Kidney capillary endothelial cell (primary cell): ENCODE measurements at places on chromosomes 2 and 18.

GRCh38 chr2:200443916-200444315 is 66.0 kb downstream of the KCTD18 start:
- no peak for DNase-seq

DNA sequence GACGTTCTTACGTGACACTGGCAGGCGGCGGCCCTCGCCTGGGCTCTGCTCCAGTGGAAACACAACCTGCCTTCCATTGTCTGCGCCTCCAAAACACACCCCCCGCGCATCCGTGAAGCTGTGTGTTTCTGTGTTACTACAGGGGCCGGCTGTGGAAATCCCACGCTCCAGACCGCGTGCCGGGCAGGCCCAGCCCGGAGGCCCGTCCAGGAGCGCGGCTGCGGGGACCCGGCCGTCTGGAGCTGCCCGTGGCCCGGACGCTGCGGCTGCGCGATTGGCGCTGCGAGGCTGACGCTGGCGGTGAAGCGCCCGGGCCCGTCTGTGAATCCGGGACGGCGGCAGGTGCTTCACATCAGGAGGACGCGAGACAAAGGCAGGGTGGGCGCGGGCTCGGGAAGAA is 670.3 kb upstream of the SALL3 start:
- DNase-seq, result no peak

DNA sequence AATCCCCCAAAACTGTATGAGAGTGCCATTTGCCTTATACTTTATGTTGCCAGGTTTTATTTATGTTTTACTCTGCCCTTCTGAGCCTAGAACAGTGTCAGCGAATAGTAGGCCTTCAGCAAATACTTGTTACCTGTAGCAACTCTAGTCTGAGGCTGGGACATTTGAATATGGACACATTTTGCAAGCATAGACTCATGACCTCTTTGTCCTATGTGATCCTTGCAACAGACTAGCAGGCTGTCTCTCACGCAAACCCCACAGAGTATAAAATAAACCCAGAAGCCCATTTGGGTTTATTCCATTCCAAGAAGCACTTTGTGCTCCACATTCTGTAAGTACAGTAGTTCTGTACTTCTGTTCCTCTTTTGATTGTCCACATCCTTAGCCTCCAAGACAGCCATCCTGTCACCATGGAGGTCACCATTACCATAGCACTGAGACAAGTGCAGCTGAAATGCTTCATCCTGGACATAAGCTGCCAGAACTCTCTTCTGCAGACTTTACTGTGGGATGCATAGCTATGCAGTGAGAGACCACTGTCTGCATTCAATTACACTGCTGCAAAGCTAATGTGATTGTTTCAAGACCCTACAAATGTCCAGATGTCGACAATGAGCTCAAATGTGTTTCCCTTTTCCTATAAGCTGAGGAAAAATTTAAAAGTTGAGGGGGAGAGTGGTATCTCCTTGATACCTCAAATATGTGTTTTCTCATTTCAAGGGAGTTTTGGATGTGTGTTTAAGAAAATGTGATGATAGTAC is 425.7 kb downstream of the PID1 start:
- no peak for DNase-seq

- DNase-seq, result no peak
Measured at GRCh38 chr2:3430172-3430571, 50.7 kb downstream of the TRAPPC12 start.

DNA sequence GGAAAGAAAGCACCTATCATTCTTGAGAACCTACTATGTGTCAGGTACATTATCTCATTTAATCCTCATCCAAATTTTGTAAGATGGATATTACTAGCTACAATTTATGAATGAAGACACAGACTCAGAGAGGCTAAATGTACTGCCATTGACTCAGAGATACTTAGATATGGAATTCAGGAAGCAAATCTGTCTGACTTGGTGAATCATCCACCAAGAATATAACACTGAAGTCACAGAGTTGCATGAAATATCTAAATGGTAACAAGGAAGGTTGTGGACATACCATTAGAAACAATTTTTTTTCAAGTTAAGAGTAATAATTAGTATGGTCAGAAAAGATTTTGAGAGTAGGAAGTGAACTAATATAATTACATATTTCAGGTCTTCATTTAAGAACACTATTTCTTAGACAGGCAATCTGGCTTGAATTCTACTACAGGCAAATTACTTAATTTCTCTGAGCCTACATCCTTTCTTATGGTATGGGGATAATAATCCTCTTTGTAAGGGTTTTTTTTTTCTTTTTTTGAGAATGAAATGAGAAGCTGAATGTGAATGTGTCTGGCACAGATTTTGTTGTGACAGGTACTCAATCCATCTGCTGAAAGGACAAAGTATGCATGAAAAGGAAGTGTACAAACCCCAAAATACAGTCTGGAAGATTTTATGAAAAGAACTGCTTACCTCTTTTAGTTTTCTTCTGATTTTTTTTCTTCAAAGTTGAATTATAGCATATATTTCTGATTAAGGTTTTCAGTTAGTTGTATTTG is 14.8 kb upstream of the C2orf66 start:
- peak; percentile 86 for DNase-seq

- no peak for DNase-seq
Measured at GRCh38 chr2:41877114-41877678, 170.6 kb upstream of the PKDCC start.

- DNase-seq, result no peak
Measured at GRCh38 chr2:96869281-96869821, 529 bp downstream of the SEMA4C start.

DNA sequence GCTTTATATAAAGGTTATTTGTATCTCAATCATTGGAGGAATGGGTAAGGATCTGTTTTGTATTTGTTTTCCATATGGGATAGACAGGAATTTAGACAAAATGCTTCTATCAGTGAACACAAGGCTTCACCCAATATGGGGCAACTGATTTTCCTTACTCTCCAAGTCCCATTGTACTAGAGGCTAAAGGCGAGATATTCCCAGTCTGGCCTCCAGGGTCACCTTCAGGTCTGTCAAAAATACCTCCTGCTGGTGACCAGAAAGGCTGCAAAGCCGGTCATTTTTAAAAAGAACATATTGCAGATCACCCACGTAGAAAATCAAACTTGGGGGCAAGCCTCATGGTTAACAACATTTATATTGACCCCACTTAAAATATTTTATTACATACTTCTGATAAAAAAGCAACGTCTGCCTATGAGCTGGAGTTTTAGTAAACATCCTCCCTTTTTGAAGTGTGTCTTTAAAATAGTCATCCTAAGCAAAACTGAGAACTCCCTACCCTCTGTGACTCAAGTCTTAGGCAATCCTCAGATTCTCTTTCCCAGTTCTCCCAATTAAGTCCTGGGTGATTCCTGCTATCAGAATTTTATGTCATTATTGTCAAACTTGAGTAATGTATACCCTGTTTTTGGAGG is 276.6 kb downstream of the MREG start:
- DNase-seq, result no peak

GRCh38 chr18:70522183-70522680 is 233.4 kb downstream of the SOCS6 start:
- no peak for DNase-seq

GRCh38 chr2:76953733-76954347 is 568.3 kb downstream of the LRRTM4 start:
- DNase-seq, result peak; percentile 62

GRCh38 chr18:63859781-63860475 is 27.6 kb upstream of the SERPINB2 start:
- DNase-seq, result no peak

DNA sequence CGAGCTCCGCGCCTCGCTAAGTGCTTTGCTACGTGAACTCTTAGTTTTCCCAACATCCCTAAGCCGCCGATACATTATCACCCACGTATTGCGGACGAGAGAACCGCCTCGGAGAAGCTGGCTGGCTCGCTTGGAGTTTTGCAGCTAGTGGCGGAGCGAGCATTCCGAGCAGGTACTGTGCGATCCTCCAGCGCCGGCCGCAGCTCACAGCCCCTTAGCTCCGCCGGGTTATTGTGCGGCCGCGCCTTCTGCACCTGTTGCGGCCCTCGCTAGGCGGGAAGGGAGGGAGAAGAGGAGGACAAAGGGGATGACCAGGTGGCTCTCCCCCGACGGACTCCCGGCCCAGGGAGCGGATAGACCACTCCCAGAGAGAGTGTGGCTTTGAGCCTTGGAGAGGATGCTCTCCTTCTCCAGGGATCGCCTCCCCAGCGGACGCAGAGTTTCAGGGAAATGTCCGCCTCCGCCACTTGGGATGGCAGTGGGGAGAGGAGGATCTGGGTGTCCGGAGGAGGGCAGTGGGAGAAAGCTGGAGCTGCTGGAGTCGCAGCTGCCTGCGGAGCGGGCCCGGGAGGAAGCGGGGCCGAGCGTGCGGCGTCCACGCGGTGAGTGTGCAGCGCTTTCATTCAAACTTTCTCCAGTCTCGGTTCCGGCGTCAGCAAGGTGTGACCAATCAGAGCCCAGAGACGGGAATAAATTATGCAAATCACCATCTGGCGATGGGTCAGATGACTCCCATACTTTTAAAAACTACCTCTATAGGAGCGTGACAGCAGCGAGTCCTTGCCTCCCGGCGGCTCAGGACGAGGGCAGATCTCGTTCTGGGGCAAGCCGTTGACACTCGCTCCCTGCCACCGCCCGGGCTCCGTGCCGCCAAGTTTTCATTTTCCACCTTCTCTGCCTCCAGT is at the start of gene LIPG:
LIPG (plus strand) TSS at position 769 of the 905 bp plus-strand sequence. CDS start 252 bp downstream, outside the sequence.
- DNase-seq, result peak; percentile 78

GRCh38 chr2:102062802-102063201 is 71.0 kb downstream of the IL1R2 start:
- DNase-seq, result no peak

GRCh38 chr2:160516547-160517365 is 23.1 kb upstream of the RBMS1 start:
- no peak for DNase-seq
